Transverse colon (tissue), 4 donors: ENCODE measurements at places on chromosomes 7 and 10. TPM values are rescaled to one million over a fixed set of nuclear protein-coding genes. Genes with fewer than 3 reads are reported as not detected.

- no peak overlapping the region for H3K4me3 ChIP-seq
- peak; percentile 24 for DNase-seq
- peak overlapping the region; percentile 71 for H3K27ac ChIP-seq
- H3K4me1 ChIP-seq, result no peaks in the 10 kb centered on the region
These were observed 31.1 kb upstream of the YAE1 start for GRCh38 chr7:39535064-39535463.

GRCh38 chr7:157897681-157898080 lies 560.9 kb downstream of the DNAJB6 start:
- H3K4me1 ChIP-seq, result no peaks in the 10 kb centered on the region
- no peak overlapping the region for H3K27ac ChIP-seq
- DNase-seq, result no peak
- no peaks in the 10 kb centered on the region for H3K27me3 ChIP-seq
- H3K4me3 ChIP-seq, result no peak overlapping the region
- no peaks in the 10 kb centered on the region for H3K36me3 ChIP-seq

DNA sequence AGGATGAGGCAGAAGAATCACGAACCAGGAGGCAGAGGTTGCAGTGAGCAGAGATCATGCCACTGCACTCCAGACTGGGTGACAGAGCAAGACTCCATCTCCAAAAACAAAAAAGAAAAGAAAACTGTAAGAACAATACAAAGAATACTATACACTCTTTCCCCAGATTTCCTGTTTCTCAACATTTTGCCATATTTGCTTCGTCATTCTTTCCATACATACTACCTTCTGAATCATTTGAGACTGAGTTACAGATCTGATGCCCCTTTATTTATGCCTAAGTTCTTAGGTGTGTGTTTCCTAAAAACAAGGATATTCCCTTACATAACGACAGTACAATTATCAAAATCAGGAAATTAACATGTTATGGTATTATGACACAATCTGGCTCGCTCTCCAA lies 168.4 kb upstream of the CELF2 start:
- H3K27ac ChIP-seq, result no peak overlapping the region
- no peak for DNase-seq
- H3K4me3 ChIP-seq, result no peak overlapping the region
- H3K4me1 ChIP-seq, result peaks cover 12% of the 10 kb centered on the region
- H3K27me3 ChIP-seq, result no peaks in the 10 kb centered on the region

DNA sequence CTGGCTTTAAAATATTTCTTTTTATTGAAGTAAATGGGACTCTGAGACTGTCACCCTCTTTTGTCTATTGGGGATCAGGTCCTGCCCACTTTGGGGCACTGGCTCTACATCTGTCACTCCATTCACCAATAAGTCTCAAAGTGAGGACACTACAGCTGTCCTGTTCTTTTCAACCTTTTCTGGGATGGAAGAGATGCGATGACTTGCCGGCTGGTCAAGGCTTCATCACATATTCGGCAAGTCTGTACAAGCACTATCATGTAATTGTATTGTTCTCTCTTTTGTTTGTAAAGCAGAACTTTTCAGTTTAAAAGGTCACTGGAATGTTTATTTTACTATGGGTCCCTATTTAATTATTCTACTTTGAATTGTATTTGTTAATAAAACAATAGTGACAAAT lies 17.7 kb upstream of the SP8 start:
- DNase-seq, result no peak
- no peaks in the 10 kb centered on the region for H3K4me1 ChIP-seq
- peaks cover 48% of the 10 kb centered on the region for H3K27me3 ChIP-seq
- no peak overlapping the region for H3K4me3 ChIP-seq
- no peaks in the 10 kb centered on the region for H3K36me3 ChIP-seq

- H3K27me3 ChIP-seq, result peaks cover 6% of the 10 kb centered on the region
- H3K36me3 ChIP-seq, result no peaks in the 10 kb centered on the region
- no peak overlapping the region for H3K4me3 ChIP-seq
These were observed 17.9 kb downstream of the ZNF316 start for GRCh38 chr7:6654842-6655610.

GRCh38 chr10:44513591-44513990 lies 128.7 kb upstream of the CXCL12 start:
- no peaks in the 10 kb centered on the region for H3K36me3 ChIP-seq
- H3K27ac ChIP-seq, result no peak overlapping the region
- DNase-seq, result no peak
- no peak overlapping the region for H3K4me3 ChIP-seq

DNA sequence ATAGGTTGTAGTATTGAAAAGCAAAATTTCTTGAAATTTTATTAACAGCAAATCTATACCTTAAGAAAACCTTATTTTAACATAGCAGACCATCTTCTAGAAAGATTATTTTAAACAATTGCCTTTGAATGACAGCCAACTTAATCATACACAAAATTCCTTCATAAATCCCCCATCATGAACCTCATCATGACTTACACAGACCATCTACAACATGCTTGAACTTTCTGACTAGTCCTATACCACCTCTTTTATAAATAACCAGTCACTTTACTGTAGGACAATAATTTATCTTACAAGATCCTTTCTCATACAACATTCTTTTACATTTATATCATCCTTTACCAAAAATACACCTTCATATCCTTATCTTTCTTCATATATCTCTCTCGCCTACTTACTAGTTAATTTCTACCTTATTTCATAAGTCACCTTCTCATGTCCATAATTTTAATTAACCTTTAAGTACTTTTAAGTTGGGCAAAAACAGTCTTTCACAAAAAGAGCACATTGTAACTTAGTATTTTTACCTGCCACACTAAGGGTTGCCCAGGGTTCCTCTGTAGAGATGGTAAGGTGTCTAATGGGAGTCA lies 16.6 kb upstream of the PTN start:
- H3K27ac ChIP-seq, result no peak overlapping the region
- no peaks in the 10 kb centered on the region for H3K27me3 ChIP-seq
- H3K4me1 ChIP-seq, result no peaks in the 10 kb centered on the region
- H3K36me3 ChIP-seq, result no peaks in the 10 kb centered on the region
- DNase-seq, result no peak
- H3K4me3 ChIP-seq, result no peak overlapping the region

DNA sequence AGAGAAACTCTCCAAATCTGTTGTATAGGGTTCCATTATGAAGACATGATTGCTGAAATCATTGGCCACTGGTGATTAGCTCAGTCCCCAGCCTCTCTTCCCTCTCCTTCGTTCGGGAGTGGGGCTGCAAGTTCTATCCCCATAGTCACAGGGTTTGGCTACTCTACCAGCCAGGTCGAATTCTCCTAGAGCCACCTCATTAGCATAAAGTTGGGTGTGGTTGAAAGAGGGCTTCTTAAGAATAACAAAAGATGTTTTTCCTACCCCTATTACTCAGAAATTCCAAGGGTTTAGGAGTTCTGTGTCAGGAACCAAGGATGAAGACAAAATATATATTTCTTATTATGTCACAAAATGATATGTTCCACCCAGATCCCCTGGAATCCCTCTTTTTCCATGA lies 166.2 kb upstream of the YAE1 start:
- no peaks in the 10 kb centered on the region for H3K36me3 ChIP-seq
- no peak overlapping the region for H3K27ac ChIP-seq
- no peaks in the 10 kb centered on the region for H3K4me1 ChIP-seq
- no peaks in the 10 kb centered on the region for H3K27me3 ChIP-seq
- no peak overlapping the region for H3K4me3 ChIP-seq

GRCh38 chr10:85492684-85493083 lies 873.9 kb downstream of the GRID1 start:
- no peaks in the 10 kb centered on the region for H3K27me3 ChIP-seq
- no peak overlapping the region for H3K27ac ChIP-seq
- H3K4me3 ChIP-seq, result no peak overlapping the region
- H3K36me3 ChIP-seq, result no peaks in the 10 kb centered on the region
- no peak for DNase-seq
- no peaks in the 10 kb centered on the region for H3K4me1 ChIP-seq

- H3K36me3 ChIP-seq, result no peaks in the 10 kb centered on the region
- H3K27me3 ChIP-seq, result no peaks in the 10 kb centered on the region
- no peak overlapping the region for H3K4me3 ChIP-seq
- no peak overlapping the region for H3K27ac ChIP-seq
- DNase-seq, result no peak
These were observed 49.4 kb upstream of the ARL4A start for GRCh38 chr7:12637819-12638592.

GRCh38 chr7:110875346-110875745 lies 215.6 kb upstream of the LRRN3 start:
- H3K4me1 ChIP-seq, result no peaks in the 10 kb centered on the region
- H3K27ac ChIP-seq, result no peak overlapping the region
- no peaks in the 10 kb centered on the region for H3K27me3 ChIP-seq
- no peak overlapping the region for H3K4me3 ChIP-seq
- DNase-seq, result no peak
- no peaks in the 10 kb centered on the region for H3K36me3 ChIP-seq

DNA sequence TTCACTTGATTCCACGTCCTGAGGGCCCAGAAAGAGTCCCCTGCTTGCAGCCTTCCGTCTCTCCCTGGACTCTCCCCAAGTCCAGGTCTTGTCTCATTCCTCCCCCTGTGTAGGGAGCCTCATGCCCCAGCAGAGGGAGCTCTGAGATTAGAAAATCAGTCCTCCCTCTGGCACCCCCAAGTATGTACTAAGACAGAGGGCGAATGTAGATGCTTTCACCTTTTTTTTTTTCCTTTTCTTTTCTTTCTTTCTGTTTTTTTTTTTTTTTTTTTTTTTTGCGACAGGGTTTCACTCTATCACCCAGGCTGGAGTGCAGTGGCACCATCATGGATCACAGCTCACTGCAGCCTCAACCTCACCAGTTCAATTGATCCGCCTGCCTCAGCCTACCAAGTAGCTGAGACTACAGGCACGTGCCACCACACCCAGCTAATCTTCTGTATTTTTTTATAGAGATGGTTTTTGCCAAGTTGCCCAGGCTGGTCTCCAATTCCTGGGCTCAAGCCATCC lies 10.3 kb downstream of the SFXN3 start:
- H3K27ac ChIP-seq, result no peak overlapping the region
- peaks cover 25% of the 10 kb centered on the region for H3K4me1 ChIP-seq
- peak; percentile 88 for DNase-seq
- no peaks in the 10 kb centered on the region for H3K27me3 ChIP-seq
- H3K4me3 ChIP-seq, result no peak overlapping the region

GRCh38 chr10:109978481-109978880 lies 29.3 kb upstream of the ADD3 start:
- no peaks in the 10 kb centered on the region for H3K36me3 ChIP-seq
- peak; percentile 76 for DNase-seq
- peak overlapping the region; percentile 79 for H3K27ac ChIP-seq
- H3K4me3 ChIP-seq, result no peak overlapping the region
- H3K27me3 ChIP-seq, result no peaks in the 10 kb centered on the region
- H3K4me1 ChIP-seq, result peaks cover 58% of the 10 kb centered on the region

DNA sequence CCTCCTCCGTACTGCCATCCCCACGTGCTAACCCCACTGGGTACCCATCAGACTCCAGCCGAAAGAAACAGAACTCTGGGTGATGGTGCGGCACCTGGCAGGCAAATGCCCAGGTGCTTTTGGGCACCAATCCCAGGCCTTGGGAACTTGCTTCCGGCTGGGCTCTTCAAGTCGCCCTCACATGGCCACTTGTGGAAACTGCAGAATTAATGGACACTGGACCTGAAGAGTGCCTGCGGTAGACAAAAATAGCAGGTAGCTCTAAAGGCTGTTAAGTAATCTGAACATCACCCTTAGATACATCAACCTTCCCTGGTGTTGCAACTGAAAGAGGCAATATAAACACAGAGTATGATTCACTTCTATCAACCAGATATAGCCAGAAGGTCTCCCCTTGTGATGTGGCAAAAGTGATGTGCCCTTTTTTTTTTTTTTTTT lies 644.4 kb downstream of the GRM8 start:
- no peak overlapping the region for H3K4me3 ChIP-seq
- no peaks in the 10 kb centered on the region for H3K4me1 ChIP-seq
- H3K36me3 ChIP-seq, result no peaks in the 10 kb centered on the region
- DNase-seq, result peak; percentile 14
- no peaks in the 10 kb centered on the region for H3K27me3 ChIP-seq

DNA sequence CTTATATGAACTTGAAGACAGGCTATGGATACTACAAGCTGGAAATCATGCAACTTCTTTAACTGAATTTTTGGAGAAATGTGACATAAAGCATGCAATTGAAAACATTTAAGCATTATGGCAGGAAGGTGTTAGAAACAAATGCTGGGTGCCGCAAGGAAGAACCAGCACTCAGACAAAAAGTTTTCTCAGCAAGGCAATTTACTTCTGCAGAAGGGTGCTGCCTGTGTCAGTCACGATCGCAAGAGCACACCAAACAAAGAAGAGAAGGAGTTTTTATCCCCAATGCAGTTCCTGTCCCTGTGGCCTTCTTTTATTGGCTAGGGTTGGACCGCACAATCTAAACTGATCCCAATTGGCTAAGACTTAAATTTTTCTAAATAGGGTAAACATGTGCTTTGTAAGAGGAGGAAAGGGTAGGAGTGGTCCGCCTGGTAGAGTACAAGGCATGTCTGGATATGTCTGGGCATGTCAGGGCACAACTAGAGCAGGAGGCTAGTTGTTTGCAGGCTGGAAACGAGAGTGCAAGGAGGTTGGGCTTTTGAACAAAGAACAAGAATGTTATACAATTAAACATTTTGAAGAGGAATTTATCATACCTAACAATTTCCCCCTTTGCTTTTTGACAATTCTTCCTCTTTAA lies 109.6 kb upstream of the FAM3C start:
- no peak overlapping the region for H3K27ac ChIP-seq
- DNase-seq, result no peak
- H3K36me3 ChIP-seq, result no peaks in the 10 kb centered on the region
- H3K27me3 ChIP-seq, result no peaks in the 10 kb centered on the region
- no peak overlapping the region for H3K4me3 ChIP-seq

DNA sequence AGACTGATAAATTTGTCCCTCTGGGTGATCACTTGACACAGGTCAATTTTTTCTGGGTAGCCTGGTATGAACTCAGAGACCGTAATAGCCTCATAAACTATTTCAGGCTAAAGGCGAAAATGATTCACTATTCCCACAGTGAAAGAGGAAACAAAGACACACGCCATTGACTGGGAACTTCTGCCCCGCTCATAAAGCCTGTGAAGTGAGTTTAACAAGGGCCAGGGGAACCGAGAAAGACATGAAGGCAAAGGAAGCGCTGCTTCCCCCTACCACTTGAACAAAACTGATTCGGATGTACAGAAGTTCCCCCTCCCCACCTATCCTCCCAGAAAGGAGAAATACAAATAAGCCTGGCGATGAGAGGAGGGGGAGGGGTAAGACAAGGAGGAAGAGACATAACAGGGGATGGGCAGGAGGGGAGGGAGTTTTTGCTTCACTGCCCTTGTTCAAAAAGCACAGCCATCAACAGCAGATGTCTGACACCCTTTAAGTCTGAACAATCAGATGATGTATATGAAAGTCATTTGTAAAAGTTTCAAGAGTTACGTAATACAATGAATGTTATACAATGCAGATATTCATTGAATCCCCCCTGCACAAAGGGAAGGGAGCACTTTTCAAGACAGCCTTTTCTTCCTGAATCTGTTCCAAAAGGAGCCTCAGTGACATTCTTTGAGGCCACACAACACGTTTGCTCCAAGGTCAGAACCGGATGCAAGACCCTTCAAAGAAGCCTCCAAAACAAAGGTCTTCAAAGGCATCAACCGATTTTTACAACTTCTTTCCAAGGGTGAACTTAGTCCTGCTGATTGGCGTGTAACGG lies 734 bp downstream of the ABCB4 start:
- H3K4me1 ChIP-seq, result peaks cover 21% of the 10 kb centered on the region
- peak; percentile 11 for DNase-seq
- H3K36me3 ChIP-seq, result no peaks in the 10 kb centered on the region
- H3K4me3 ChIP-seq, result peak overlapping the region; percentile 53
- H3K27ac ChIP-seq, result peak overlapping the region; percentile 13

PPP1R3C gene
- 2.4 TPM for total RNA-seq

SYCE1 gene
- not detected for total RNA-seq

NOC3L gene
- total RNA-seq, result 11.7 TPM

HKDC1 gene
- total RNA-seq, result 28.0 TPM

CPED1 gene
- total RNA-seq, result 4.4 TPM

STRIP2 gene
- not detected for total RNA-seq

MYOZ1 gene
- not detected for total RNA-seq

CELF2 gene
- 33.4 TPM for total RNA-seq

GPR26 gene
- total RNA-seq, result not detected

SPDYE2 gene
- total RNA-seq, result not detected

AKR1C1 gene
- total RNA-seq, result 20.5 TPM

ZNF425 gene
- 1.4 TPM for total RNA-seq
